ENCODE measurements at places on chromosomes 11 and 22.

- DNase-seq: no peak
Observed at GRCh38 chr11:74256378-74257133, 54.9 kb downstream of the P4HA3 start.

DNA sequence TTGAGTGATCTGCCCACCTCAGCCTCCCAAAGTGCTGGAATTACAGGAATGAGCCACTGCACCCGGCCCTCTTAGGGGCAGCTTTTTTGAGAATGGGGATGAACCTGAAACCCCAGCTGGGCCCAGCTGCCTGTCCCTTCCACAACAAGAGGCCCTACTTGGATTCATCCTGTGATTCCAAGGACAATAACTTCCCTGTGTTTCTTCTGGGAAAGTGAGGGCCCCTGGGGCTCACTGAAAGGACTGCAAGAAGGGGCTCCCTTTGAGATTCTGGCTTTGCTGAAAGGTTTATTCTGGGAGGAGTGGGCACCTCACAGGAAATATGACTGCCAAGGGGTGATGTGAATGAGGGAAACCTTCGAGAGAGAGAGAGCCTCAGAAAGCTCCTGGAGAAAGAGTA is 12.3 kb upstream of the GNAZ start:
- DNase-seq: no peak

DNA sequence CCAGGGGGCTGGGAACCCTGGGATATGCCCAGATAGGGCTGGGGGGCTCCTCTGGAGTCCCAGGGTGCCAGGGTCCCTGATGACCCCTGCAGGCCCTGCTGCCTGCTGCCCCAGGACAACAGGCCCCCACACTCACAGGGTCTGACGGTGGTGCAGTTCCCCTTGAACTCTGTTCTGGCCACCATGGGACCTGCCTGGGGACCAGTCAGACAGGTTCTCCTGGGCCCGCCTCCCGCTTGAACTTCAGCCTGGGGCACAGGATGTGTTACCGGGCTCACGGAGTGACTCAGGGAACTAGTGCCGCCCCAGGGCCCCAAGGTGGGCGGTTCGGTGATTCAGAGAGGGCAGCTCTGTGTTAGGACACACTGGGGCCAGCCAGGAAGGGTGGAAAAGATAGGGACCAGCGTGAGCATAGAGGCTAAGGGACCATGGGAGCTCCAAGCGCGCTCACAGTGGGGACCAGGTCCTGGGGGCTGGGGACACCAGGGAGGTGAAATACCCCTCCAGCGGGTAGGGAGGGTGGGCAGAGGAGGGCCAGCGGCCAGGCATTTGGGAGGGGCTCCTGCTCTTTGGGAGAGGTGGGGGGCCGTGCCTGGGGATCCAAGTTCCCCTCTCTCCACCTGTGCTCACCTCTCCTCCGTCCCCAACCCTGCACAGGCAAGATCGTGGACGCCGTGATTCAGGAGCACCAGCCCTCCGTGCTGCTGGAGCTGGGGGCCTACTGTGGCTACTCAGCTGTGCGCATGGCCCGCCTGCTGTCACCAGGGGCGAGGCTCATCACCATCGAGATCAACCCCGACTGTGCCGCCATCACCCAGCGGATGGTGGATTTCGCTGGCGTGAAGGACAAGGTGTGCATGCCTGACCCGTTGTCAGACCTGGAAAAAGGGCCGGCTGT is 21.5 kb upstream of the TXNRD2 start:
- DNase-seq: peak; percentile 63

DNA sequence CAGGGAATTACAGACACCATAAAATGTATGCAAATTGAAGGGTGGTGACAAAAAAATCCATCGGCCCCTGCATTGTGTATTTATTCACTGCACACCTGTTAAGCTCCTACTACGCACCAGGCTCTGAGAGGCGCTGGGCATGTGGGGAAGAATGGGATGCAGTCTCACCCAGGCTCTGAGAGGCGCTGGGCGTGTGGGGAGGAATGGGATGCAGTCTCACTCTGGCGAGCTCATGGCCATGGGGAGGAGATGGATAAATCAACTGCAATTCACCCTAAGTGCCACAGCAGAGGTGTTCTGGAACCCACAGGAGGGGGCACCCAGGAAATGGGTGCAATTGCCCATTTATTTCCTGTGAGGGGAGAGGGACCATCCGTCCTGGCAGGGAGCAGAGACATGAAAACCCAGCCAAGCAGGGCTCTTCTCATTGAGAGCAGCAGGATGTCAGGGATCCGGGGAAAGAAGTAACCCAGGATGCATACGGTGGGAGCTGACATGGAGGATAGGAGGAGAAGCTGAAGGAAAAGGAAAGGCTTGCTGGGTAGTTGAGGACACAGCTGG is 798.7 kb downstream of the TBC1D22A start:
- no peak for DNase-seq

GRCh38 chr11:30326114-30326778 is 3.3 kb downstream of the ARL14EP start:
- no peak for DNase-seq

DNA sequence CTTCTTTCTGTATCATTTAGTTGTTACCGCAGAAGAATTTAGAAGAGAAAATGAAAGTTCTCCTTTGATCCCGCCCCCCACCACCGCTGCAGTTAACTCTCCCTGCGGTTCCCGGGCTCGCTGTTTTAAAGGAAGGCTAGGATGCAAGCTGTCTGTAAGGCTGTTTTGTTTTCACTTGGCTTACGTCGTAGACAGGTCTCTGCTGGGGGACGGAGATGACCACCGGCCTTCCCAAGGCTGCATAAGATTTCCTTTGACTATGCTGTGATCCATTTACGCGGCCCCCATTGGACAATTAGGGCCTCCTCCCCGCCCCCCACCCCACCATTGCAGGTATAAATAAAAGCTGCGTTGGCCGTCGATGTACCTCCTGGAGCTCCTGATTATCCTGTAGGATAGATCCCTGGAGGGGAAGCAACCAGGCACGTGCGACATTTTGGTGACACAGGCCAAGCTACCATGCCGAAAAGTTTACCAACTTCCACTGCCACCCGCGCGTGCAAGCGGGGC is 1.4 kb upstream of the CPT1A start:
- DNase-seq: no peak
